ENCODE measurements at places on chromosomes 5 and 9.

DNA sequence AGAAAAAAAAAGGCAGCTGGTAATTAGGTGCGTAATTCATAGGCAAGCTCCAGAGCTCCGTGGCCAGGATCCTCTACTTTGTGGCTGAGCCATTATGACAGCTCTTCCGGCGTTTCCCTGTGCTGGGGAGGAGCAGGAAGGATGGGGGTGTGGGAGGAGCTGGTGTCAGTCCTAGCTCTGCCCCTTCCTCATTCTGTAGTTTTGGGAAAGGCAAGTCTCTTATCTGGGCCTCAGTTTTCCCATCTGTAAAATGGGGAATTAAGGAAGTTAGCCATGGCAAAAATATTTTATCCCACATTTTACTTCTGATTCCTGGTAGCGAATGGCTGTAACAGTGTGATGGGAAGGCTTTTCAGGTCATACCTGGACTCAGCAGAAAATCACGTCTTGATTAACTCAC lies 81.1 kb downstream of the SEC61B start:
- no peak for DNase-seq

DNA sequence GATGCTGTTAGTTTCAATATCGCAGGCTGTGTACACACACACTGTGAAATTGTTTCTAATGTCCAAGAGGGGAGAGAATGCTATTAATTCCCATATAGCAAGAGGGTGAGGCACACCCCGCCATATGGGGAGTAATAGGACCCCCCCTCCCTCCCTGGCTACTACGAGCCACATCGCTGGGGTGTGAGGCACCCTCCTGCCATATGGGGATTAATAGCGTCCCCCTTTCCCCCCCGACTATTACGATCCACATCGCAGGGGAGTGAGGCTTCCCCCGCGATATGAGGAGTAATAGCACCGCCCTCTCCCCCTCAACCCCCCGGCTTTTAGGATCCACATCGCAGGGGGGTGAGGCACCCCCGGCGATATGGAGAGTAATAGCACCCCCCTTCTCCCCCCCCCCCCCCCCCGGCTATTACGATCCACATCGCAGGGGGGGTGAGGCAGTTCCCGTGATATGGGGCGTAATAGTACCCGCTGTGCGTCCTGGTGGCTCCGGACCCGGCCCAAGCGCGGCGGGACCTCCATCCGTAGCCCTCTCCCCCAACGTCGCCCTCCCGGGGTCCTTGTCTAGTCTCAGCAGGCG lies 494 bp upstream of the STK32A start:
- DNase-seq: no peak

GRCh38 chr5:13346401-13346800 lies 598.1 kb downstream of the DNAH5 start:
- no peak for DNase-seq

DNA sequence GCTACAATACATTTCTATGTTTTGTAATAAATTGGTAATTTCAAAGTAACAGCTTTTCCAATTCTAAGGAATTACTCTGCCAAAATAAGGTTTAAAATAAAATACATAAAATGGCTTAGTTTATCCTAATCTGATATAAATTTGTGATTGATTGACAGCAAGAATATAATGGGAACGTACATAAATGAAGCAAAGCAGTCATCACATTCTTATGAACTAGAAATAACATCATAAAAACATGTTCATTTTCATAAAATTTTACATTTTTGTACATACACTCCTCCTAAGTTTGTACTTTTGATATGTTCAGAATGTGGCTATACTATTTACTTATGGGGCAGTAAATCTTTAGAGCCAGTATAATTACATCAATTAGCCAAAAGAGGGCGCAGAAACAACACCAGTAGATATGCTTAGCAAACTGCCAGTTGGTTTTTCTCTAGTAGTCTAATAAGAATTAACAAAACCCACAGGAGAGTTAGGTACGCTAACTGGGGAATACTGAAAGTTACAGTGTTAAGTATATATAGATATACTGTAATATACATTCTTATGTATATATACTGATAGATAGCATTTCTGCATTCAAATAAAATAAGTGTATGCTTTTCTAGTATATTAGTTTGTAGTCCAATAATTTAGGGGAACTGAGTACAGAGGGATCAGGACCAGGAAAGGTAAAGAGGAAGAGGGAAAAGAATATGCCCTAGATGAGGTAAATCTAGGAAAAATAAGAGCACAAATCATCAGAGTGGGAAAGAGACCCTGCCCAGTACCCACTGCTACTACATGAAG lies 76.8 kb downstream of the ZDHHC21 start:
- DNase-seq: peak; percentile 75

DNA sequence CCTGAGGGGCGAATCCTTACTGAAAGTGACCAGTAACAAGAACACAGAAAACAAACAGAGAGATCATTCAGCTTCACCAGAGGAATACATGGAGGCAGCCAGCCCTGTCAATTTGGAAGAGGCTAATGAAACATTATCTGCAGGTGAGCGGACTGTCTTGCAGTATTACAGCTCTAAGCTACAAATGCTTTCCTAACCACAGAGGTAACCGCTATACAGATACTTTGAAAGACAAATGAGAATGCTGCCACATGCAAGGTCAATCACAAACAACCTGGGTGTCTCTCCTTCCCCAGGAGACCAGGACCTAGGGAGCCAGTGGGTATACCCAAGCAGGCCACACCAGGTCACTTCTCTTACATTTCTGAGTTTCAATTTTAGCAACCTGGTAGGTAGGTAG lies 30.2 kb downstream of the EFNA5 start:
- DNase-seq: no peak

DNA sequence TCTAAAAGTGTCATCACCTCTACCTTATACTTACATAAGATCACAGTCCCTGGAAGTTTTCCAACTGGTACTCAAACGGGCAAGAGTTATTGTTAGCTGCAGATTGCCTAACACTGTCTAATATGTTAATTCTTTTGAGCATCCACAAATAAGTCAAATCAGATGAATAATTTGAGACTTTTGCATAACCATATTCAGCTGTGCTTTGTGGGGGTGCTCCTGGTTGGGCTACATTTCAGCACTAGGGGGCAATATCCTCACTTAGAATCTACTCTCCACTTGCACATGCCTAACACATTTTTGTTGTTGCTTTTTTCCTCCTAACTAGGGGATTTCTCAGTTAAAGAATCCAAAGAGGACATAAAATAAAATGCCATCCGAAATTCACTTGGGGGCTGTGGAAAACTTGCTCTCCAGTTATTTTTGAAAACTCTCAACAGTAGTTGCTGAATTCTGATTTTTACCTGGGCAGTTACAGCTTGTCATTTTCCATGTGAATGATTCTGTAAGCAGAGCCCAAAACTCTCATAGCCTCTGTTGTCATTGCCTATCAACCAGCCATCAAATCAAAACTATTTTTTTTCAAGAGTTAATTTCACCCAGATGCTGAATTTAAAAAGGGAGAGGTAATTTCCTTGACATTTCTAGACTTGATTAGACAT lies 71.5 kb downstream of the TRIM36 start:
- peak; percentile 48 for DNase-seq

- DNase-seq: no peak
These were observed 31.9 kb downstream of the PALM2AKAP2 start for GRCh38 chr9:109811876-109812275.

DNA sequence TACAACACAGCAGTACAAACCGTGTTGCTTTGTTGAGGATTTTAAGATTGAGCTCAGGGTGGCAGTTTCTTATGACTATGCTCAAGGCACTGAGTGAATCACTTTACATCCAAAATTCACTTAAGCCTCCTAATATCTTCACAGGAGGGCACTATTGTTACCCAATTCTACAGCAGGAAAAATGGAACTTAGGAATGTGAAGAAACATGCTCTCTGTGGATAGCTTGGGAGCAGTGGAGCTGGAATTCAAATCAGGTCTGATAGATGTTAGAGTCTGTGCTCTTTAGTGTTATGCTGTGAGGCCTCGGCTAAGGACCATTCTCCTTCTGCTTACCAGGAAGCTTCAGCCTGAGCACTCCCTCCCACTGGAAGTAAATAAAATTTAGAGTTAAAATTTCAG lies 18.7 kb upstream of the HMHB1 start:
- peak; percentile 35 for DNase-seq

DNA sequence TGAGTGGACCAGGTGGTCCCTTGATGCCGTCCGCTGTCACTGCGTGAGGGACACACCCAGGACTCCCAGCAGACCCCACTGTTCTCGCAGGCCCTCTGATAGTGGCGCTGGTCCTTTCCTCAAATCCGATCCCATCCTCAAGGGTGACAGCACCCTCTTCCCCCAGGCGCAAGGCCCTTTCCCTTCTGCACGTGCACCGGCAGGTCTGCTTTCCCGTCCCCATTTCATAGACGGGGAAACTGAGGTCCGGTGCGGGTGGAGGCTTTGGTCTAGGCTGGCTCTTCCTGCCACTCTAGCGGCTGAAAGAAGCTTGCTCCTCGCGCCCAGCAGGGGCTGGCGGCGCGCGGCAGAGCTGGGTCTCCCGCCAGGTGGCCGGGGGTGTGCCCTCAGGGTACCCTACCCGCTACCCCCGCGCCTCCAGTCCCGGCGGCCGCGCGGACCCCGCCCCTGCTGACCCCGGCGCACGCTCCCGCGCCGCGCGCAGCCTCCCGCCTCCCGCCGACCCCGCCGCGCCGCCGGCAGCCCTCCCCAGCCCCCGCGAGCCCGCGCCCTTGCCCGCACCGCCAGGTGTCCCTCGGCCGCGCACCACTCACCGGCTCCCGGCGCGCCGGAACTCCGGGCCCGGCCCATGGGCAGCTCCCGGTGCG lies 453 bp downstream of the RASGEF1C start:
- DNase-seq: no peak

DNA sequence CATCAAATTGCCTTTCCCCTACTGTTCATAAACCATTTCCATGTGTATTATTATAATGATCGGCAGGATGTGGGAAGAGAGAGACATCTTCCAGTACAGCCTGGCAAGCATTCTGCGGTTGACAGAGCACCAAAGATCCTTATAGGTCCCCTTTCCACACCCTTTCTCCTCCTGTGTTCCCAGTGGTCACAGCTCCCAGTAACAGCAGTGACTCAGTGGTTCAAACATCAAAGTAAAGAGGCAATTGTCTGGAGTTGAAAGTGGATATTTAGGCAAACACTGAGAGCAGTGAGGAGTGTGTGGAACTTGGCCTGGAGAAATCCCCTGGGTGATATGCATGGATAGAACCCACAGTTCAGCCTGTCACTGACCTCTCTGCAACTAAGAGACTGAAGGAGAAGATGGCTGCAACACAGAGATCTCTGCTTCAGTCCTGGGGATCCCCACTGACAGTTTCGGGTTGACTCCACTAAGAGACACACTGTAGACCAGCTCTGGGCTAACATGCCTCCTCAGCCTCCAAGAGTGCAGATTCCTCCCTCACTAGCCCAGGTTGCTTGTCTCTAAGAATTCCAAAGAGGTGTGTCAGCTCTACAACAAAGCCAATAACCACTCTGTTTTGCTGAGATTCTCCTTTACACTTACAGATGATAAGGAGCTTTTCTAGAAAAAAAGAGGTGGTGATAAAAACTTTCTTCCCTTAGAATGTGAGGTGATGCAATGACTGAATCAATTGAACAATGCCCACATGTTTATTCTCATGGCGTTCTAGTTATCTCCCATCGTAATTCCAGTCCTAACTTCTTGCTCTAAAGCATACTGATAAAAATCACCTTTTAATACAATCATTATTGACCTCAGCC lies 94.4 kb upstream of the IL6ST start:
- peak; percentile 87 for DNase-seq

- no peak for DNase-seq
These were observed 527.1 kb upstream of the ARRDC3 start for GRCh38 chr5:91910247-91910646.

DNA sequence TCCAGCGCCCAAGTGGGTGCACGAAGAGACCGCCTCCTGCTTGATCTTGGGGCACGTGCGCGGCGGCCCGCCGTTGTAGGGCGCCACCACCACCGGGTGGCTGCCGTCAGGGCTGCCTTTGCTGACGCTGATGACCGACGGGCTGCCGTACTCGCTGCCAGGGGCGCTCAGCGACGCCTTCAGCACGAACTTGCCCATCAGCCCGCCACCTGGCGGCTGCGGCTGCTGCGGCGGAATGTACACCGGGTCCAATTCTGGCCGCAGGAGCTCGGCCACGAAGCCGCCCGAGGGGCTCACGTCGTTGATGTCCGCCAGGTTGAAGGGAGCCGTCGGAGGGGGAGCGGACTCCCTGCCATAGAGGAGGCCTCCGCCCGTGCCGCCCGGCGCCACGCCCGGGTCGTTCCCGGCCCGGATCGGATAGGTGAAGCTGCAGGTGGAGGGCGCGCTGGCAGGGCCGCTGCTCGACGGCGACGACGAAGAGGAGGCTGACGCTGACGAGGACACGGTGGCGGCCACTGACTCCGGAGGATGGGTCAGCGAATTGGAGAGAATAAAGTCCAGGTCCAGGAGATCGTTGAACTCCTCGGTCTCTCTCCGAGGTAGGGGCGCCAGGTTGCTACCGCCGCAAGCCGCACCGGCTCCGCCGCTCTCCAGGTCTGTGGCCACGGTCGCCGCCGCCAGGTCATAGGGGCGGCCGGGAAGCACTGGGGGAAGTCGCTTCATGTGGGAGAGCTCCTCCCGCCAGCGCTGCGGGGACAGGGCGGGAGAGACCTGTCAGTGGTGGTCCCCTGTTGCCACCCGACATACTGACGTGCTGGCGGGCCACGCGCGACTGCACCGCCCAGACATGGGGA lies 1.8 kb downstream of the KLF4 start:
- DNase-seq: peak; percentile 61

GRCh38 chr5:40390281-40391149 lies 289.2 kb upstream of the PTGER4 start:
- no peak for DNase-seq

GRCh38 chr9:69621730-69622460 lies 50.3 kb downstream of the APBA1 start:
- no peak for DNase-seq

DNA sequence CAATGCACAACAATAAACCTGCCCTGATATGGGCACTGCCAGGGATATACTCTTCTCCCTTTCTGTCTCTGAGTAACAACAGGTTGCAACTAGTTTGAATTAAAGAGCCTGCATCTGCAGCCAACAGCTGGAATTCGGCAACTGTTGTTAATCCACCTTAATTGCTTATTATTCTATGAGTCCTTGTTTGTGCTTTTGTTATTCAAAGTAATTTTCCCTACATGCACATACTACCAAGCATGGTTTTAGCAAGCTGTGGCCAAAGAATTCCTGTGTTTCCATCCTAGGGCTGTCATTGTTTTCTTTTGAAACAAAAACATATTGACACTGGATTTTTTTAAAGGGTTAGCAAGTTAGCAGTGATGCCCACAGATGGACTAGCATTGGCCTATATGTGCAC lies 171.5 kb downstream of the EFNA5 start:
- DNase-seq: no peak

DNA sequence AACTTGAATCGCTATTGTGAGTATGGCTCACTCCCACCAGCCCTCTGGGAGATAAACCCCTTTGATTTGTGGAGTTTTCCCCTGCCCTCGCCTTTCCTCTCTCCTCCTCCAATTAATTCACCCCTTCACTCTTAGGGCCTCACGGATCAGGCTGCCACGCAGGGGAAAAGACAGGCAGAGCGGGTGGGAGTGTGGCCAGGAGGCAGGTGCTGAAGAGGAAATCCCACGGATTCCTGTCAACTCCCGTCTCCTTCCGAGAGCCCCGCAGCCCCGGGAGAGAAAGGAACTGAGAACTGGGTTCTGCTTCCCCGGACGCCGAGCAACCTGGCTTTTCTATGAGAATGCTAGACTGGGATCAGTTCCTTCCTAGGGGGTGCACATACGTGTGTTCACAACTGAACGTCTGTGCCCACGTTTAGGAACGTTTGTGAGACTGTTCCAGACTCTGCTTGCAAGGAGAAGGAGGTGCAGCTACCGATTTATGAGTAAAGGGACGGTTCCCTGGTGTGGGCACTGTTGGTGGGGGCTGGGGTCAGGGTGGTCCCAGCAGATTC lies 314.5 kb upstream of the TLE4 start:
- DNase-seq: no peak

- peak; percentile 11 for DNase-seq
These were observed 30.8 kb downstream of the KLHL3 start for GRCh38 chr5:137705106-137705505.

- DNase-seq: no peak
These were observed 68.3 kb downstream of the SGCD start for GRCh38 chr5:156395306-156395675.

Data from AG10803 (cell line).